Activated CD8-positive, alpha-beta memory T cell treated with anti-CD3 and anti-CD28 coated beads for 4 hours (primary cell): ENCODE measurements at places on chromosomes 5 and 9.
A peak's percentile ranks its signal among the peaks of the same experiment; 100 is the strongest.

- no peak for DNase-seq
Measured at GRCh38 chr9:82511626-82512025, 523.1 kb downstream of the SPATA31D1 start.

DNA sequence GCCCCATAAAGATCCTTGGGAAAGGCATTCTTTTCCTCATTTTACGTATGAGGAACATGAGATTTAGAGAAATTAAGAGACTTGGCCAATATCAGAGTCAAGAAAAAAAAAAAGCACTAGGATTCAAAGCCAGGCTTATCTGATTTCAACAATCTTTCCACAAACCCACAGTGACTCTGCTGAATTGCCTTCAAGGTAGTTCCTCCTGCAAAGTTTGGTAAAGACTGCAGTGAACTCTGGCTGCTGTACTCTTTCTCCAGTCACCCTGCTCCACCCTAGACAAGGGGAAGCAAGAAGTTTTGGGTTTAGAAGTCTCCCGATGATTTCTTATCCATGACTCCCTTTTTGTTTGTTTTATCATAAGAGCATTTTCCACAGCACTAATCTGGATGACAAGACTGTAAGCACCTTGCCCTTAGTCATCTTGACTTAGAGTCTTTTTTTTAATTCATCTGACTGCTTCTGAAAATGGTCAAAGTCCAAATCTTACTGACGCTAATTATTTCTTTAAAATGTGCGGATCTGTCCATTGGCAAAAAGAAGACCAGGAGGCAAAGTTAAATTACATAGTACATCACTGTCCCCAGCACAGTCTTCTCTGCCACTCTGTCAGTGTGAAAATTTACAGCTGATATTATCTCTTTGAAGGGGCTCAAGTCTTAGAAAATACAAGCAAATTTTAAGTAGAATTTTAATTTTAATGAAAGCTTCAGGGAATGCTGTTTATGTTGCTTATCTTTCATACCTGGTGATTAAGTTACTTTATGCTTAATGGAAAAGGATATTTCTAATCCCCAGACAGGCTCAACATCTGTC, 180.1 kb downstream of the TTLL11 start:
- no peak for DNase-seq

- peak; percentile 54 for DNase-seq
Measured at GRCh38 chr5:178234750-178235587, 2.4 kb upstream of the PHYKPL start.

- no peak for DNase-seq
Measured at GRCh38 chr9:99241106-99241505, 19.0 kb downstream of the SEC61B start.

- no peak for DNase-seq
Measured at GRCh38 chr9:12224449-12224848, 468.7 kb upstream of the TYRP1 start.

- DNase-seq: no peak
Measured at GRCh38 chr9:104746798-104747197, 685 bp upstream of the NIPSNAP3A start.

GRCh38 chr5:143819716-143820115, 7.8 kb downstream of the HMHB1 start:
- no peak for DNase-seq

GRCh38 chr9:103301051-103301450, 305.9 kb downstream of the CYLC2 start:
- no peak for DNase-seq

GRCh38 chr5:126924331-126925033, 105.9 kb downstream of the MARCHF3 start:
- no peak for DNase-seq

DNA sequence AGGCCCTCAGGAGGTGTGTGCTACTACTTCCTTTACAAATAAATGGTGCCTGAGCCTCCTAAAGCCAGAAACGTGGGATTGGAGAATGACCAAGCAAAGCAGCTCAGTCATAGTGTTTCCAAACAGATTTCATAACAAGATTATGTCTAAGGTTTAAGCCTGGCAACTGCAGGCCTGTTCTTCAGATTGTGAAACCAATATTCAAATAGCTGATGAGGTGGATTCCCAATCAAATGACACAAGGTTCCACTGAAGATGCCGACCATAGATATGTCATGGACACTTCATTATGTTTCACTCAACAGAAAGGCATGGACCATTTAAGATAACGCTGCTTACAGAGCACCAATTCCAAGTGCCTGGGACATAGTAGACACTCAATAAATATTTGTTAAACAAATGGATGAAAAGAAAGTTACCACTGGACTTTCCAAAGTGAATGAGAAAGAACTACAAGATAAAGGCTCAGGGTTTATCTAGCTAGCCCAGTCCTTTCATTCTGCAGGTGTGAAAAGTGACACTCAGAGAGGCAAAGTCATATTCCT, 189.5 kb downstream of the ACTL7B start:
- DNase-seq: no peak

DNA sequence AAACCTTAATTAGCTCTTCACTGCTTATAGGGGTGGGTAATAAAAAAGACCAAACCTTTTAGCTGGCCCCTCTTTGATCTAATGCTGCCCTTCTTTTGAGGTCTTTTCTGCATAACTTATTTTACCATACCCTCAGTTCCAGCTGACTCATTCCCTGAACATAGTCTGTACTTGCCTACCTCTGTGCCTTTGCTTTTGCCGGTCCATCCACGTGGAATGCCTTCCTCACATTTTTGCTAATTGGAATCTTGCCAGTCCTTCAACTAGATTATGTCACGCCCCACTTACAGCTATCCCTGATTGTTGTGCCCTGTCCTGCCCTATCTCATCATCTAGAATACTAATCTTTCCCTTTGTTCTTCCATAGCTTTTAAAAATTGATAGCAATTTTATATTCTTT, 44.2 kb downstream of the FAF2 start:
- no peak for DNase-seq

- DNase-seq: no peak
Measured at GRCh38 chr5:139470821-139471300, at the start of gene SMIM33. SMIM33 (plus strand) TSS chr5:139471004; CDS start chr5:139471122, 118 bp downstream.

- DNase-seq: no peak
Measured at GRCh38 chr9:82331079-82331478, 342.5 kb downstream of the SPATA31D1 start.

- no peak for DNase-seq
Measured at GRCh38 chr9:16246785-16247184, 623.7 kb downstream of the BNC2 start.

DNA sequence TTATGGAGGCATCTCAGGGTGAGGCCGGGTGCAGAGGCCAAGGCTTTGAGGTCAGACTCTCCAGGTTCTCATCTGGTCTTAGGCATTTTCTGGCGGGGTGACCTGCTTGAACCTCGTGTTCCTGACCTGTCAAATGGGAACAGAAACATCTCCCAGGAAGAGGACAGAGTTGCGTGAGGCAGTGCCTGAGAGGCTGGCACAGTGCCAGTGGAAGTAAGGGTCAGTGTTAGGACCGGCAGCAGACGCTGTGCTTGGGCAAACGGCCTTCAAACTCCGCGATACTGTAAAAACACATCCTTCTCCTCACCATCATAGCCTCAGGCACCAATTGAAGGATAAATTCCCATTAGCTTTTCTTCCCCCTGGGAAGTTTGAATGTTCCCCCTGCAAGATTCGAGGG, 55.6 kb upstream of the FCN2 start:
- DNase-seq: no peak

- DNase-seq: no peak
Measured at GRCh38 chr9:137055385-137056364, 1.8 kb upstream of the ENTPD2 start.

DNA sequence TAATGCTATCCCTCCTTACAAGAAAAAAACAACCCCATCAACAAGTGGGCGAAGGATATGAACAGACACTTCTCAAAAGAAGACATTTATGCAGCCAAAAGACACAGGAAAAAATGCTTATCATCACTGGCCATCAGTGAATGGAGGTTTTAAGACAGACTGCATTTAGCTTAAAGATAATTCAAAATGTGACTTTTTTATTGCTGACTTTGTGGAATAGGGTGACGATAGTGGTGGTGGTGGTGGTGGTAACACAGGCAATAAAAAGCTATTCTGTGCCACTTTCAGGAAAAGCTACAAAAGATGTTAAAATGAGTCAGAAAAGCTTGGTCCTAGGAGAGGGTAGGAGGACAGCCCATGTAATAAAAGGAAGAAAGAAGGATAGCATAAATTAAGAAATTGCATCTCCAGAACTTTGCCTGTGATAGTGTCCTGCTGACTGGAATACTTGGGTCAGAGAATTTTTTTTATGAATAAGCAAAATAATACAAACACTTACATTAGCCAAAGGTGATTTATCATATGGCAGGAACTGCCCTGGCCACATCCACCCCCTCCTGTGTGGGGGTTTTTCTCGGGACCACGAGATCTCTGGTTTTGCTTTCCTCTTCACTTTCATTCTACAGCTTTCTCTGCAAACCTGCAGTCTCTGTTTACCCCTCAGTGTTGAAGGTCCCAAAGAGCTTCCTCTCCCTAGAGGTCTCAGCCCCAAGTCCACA, 186.7 kb downstream of the DRD1 start:
- DNase-seq: no peak

GRCh38 chr9:88006511-88007290, 32.4 kb upstream of the CDK20 start:
- no peak for DNase-seq

- no peak for DNase-seq
Measured at GRCh38 chr9:81633952-81634854, 55.1 kb downstream of the TLE1 start.

DNA sequence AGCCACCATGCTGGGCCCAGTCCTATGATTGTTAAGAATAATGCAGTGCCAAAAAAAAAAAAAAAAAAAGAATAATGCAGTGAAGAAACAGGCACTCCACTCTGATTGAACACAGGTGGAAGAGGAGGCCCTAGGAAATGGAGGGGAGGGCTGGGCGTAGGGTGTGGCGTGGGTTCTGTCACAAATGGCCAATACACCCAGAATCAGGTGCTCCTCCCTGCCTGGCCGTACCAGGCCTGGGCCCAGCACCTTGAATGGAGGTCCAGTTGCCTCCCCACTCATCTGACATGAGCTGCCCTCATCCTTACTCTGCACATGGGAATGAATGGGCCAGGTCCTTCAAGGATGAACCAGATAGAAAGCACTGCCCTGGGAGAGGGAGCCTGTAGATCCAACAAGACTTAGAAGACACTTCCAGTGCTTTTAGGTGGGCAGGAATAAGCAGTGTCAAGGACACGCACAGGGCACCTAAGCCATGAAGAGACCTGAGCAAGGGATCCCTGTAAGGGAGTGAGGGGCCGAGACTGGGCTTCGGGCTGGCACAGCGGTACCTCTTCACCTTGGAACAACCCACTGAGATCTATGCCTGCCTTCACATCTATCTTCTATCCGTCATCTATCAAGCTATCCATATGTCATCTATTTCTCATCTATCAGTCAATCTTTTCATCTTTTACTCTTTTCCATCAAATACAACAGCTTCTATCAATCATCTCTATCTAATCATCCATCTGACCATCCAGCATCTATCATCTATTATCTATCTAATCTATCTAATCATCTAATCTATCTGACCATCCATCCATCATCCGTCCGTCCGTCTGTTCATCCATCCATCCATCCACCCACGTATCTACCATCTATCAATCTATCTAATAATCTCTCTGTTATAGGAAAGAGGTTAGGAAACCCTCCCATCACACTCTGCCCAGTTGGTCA, 15.9 kb downstream of the NINJ1 start:
- DNase-seq: no peak

GRCh38 chr5:79792463-79792862, 102.8 kb downstream of the CMYA5 start:
- DNase-seq: no peak
